ENCODE measurements at places on chromosomes 4 and X.

DNA sequence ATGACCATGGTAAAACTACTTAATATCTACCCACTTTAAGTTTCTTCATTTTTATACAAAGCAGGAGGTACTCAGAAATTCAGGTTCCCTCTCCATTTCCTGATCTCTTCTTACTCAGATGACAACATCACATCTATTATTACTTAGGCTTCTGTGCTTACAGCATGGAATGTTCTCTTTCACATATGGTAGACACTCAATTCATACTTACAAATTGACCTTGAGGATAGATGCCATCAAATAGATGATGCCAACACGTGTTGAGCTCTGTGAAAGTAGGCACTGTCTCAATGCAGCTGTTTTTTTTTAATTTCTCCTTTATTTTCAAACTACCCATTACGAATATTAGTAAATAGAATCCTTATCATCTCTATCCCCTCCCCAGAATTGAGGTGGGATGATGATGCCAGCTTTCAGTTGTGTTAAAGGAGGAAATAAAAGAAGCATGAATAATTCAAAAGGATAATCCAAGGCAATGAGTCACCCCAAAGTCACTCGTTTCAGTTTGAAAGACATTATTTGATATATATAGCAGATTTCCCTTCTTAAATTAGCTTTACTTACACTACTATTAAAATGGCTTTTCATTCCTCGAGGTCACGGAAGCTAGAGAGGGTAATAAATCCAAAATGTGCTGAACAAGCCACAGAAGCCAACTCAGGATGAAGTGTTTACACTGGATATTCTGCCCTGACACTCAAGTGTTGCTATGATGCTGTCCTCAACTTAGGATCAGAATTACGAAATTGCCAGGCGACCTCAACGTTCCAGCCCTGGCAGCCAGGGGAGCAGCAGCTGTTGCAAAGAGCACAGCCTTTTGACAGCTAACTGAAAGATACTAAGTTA lies 124.2 kb upstream of the EOLA2 start:
- DNase-seq, result no peak

GRCh38 chr4:25861280-25861950 lies 1.4 kb downstream of the SEL1L3 start:
- no peak for DNase-seq

GRCh38 chr4:633976-634598 lies 8.7 kb downstream of the PDE6B start:
- DNase-seq, result no peak

- no peak for DNase-seq
Measured at GRCh38 chr4:159298502-159298901, 195.6 kb downstream of the RAPGEF2 start.

DNA sequence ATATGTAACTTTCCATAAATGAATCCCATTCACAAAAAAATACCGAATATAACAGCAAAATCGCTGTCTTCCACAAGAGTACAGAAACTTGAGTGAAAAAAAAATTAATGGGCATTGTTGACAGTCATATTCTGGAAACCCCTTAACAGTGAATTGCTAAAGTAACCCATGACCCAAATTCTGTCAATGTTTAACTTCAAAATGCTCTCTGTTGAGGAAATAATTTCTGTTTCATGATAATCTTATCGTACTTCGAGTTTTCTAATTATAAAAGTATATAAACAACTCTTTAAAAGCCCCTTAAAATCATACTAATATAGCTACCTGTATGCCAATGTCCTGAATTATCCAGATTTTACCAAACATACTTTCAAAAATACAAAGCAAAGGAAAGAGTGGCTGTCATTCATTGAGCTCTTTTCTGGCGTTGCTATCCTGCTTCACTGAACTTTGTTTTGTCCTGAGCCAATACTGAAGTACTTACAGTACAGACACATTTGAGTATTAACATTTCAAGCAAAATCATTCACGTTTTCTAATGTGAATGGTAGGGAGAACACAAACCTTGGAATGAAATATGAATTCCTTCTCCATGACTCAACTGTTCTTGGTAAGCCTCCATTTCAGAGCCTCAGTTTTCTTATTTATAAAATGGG lies 2.4 kb downstream of the XAGE3 start:
- DNase-seq, result no peak

DNA sequence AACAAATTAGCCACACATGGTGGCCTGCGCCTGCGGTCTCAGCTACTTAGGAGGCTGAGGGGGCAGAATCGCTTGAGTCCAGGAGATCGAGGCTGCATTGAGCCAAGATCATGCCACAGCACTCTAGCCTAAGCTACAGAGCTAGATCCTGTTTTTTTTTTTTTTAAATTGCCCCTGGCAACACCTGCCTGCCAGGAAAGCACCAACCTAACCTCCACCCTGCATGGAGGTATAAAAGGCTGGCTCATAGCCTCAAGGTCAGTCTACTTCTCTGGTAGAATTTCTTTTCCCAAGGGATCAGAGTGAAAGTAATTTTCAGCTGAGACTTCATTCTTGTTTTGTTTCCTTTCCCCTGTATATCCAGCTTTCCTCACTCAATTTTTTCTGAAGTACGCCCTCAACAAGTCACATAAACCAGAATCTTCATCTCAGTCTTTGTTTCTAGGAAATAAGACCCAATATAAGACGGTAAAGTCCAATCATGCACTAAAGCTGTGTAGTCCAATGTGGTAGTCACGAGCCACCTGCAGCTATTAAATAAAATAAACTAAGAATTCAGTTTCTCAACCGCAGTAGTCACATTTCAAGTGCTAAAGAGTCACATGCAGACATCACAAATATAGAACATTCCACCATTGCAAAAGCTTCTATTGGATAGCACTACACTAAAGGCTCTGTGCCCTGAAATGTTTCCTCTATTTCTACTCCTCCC lies 113.3 kb downstream of the HPGD start:
- DNase-seq, result no peak

GRCh38 chrX:32137525-32137924 lies 1065.7 kb upstream of the FTHL17 start:
- no peak for DNase-seq

DNA sequence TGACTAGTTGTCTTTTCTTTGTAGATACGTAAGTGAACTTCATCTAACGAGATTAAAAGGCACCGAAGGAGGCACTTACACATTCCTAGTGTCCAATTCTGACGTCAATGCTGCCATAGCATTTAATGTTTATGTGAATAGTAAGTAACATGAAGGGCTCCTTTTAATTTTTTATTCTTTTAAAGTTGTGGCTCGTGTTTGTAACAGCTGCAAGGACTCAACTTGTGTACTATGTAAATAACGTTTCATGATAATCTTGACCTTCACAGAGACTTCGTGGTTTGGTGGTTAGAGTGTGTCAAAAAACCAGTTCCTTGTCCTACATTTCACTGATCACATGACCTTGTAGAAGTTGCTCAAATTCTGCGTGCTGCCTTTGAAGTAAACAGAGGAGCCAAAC lies 51.6 kb downstream of the KIT start:
- no peak for DNase-seq

Data from stimulated activated CD8-positive, alpha-beta memory T cell treated with anti-CD3 and anti-CD28 coated beads, Interleukin-12 subunit alpha, Interleukin-12 subunit beta, amount 100 ng/mL, for 4 hours (primary cell).